Progenitor cell of endocrine pancreas (in vitro differentiated cells): ENCODE measurements at places on chromosomes 13 and 19.

GRCh38 chr13:25608181-25608580, 236.4 kb downstream of the ATP8A2 start:
- H3K27ac ChIP-seq = no peak overlapping the region
- H3K27me3 ChIP-seq = no peaks in the 10 kb centered on the region
- H3K4me3 ChIP-seq = no peak overlapping the region
- DNase-seq = no peak
- peaks cover 7% of the 10 kb centered on the region for H3K36me3 ChIP-seq

DNA sequence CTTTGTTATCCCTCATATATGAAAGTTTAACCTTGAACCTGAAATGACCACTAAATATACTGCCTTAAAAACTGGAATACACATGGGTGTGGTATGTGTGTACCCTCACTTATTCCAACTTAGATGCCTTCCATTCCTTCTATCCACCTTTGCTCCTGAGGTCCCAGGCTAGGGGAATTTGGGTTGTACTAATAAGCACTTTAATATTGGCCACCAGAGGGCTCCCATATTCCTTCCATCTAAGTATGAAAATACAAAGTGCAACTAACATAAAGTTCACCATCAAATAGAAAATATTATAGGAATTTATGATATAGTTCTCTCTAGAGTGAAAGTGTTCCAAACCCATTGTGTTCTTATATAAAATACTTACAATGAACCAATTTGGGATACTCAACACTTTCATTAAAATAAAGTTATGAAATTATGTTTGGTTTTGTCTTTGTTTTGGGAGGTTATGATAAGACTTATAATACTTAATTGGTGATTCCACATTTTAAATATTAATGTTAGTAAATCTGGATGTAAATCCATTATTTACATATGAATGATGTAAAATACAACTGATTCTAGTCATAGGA, 62.3 kb downstream of the ITGBL1 start:
- no peak overlapping the region for H3K4me3 ChIP-seq
- no peaks in the 10 kb centered on the region for H3K36me3 ChIP-seq
- H3K4me1 ChIP-seq = no peaks in the 10 kb centered on the region
- H3K27ac ChIP-seq = no peak overlapping the region

DNA sequence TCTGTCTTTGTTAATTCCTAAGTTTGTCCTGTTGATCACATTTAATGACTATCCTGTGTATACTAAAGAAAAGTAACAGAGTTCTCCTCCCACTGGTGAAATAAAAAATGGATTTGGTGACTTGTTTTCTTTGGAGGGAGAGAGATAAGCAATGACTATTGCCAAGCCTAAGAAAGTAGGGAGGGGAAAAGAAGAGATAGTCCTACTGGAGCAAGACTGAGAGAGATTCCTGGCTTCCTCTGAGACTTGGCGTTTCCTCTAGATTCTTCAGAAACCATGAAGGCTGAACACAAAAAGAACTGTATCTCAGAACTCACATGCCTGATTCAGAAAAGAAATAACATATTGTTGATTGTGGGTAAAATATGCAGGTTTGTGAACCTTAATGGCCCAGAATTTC, 406.5 kb downstream of the FOXO1 start:
- DNase-seq = no peak
- H3K4me1 ChIP-seq = no peaks in the 10 kb centered on the region
- H3K27ac ChIP-seq = no peak overlapping the region
- no peaks in the 10 kb centered on the region for H3K27me3 ChIP-seq

DNA sequence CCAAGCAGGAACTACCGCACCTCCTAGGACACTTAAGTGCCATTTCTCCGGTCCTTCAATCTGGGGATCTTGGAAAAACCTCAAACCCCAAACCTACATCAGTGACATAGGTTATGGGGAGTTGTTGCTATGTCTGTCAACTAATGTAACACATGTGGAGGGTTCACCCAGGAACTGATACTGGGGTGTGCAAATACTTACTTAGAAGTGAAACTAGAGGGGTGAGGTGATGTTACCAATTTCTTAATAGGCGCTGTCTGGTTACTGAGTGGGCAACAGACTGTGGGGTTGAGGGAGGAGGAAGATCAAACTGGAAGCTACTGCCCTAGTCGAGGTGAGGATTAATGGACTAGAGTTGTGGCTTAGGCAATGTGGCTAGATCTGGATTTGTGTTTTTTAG, 1.9 kb downstream of the ZNF586 start:
- H3K36me3 ChIP-seq = peaks cover 56% of the 10 kb centered on the region
- no peaks in the 10 kb centered on the region for H3K27me3 ChIP-seq
- peak overlapping the region; percentile 11 for H3K27ac ChIP-seq
- no peak for DNase-seq
- peak overlapping the region; percentile 7 for H3K4me3 ChIP-seq

GRCh38 chr13:110105136-110105535, 201.8 kb downstream of the COL4A1 start:
- no peak overlapping the region for H3K4me3 ChIP-seq
- no peak for DNase-seq
- no peaks in the 10 kb centered on the region for H3K36me3 ChIP-seq
- H3K27ac ChIP-seq = no peak overlapping the region
- no peaks in the 10 kb centered on the region for H3K4me1 ChIP-seq

GRCh38 chr13:100954430-100955305, 280.1 kb upstream of the TMTC4 start:
- DNase-seq = no peak
- no peaks in the 10 kb centered on the region for H3K36me3 ChIP-seq
- H3K4me1 ChIP-seq = no peaks in the 10 kb centered on the region
- no peak overlapping the region for H3K4me3 ChIP-seq
- H3K27ac ChIP-seq = no peak overlapping the region

- no peak overlapping the region for H3K4me3 ChIP-seq
- H3K27ac ChIP-seq = no peak overlapping the region
- no peak for DNase-seq
- no peaks in the 10 kb centered on the region for H3K4me1 ChIP-seq
- H3K27me3 ChIP-seq = peaks cover 67% of the 10 kb centered on the region
Measured at GRCh38 chr19:17679526-17680229, 8.5 kb downstream of the UNC13A start.

- no peaks in the 10 kb centered on the region for H3K36me3 ChIP-seq
- no peaks in the 10 kb centered on the region for H3K4me1 ChIP-seq
- no peak overlapping the region for H3K27ac ChIP-seq
- no peak for DNase-seq
Measured at GRCh38 chr19:46066471-46066870, 25.7 kb upstream of the IGFL4 start.

DNA sequence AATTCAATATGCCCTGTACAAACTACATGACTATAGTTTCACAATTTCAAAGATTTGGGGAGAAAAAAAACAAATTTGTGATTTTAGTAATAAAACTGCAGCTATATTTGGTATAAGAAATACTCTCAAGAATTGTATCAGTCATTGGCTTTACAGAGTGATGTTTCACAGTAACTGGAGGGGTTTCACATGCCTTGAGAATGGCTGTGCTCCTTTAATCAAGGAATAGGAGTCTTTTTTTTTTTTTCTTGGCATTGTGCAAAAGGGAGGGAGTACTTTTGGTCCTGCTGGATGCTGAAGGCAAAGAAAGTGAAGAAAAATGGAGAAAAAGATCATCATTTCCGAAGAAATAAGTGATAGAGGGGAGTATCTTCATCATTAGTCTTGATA, 6.8 kb downstream of the ZNF507 start:
- H3K27ac ChIP-seq = peak overlapping the region; percentile 51
- H3K4me1 ChIP-seq = peaks cover 48% of the 10 kb centered on the region
- H3K4me3 ChIP-seq = no peak overlapping the region
- H3K36me3 ChIP-seq = peaks cover 42% of the 10 kb centered on the region

GRCh38 chr13:29676941-29677452, 81.5 kb upstream of the SLC7A1 start:
- no peak overlapping the region for H3K4me3 ChIP-seq
- DNase-seq = no peak
- no peak overlapping the region for H3K27ac ChIP-seq
- no peaks in the 10 kb centered on the region for H3K4me1 ChIP-seq
- H3K27me3 ChIP-seq = peaks cover 6% of the 10 kb centered on the region
- H3K36me3 ChIP-seq = no peaks in the 10 kb centered on the region

DNA sequence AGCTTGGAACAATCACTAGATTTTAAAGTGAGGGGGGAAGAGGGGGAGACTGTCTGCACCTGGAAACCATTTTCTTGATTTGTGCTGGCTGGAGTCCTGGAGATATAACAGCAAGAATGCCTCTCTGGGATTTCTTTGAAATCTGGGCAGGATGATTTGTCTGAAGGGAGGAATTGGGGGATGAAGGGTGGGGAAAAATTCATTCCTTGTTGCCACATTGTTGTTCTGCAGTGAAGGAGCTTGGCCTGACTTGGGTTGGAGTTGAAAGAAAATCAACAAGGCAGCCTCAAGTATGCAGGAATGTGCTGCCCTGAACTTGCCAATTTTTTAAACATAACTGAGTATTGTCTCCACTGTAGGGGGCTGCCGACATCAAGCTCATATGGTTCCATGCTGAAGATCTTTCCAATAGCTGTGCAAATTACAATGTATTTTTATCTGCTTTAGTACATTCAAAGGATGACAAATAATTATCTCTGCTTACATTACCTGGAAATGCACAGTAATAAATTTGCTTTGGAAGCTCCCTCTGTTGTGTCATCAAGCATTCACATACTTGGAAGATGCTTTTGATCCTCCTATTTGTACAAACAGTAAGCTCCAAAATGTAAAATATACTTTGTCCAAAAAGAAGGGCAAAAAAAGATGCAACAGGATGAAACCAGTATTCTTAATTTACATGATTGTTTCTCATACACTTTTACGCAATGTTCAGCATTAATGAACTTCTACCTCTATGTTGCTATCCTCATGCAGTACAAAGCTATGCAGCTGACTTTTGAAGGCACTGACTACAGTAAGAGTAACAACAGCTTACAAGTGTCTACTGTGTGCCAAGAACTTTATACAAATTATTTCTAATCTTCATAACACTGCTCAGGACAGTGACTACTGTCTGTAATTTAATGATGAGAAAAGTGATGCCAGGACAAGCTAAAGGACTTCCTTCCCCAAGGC, 627.9 kb upstream of the KLF12 start:
- no peaks in the 10 kb centered on the region for H3K4me1 ChIP-seq
- no peak overlapping the region for H3K27ac ChIP-seq
- no peaks in the 10 kb centered on the region for H3K36me3 ChIP-seq
- no peaks in the 10 kb centered on the region for H3K27me3 ChIP-seq

- no peak overlapping the region for H3K4me3 ChIP-seq
- peaks cover 2% of the 10 kb centered on the region for H3K36me3 ChIP-seq
- H3K4me1 ChIP-seq = no peaks in the 10 kb centered on the region
- DNase-seq = no peak
Measured at GRCh38 chr19:5157186-5157585, 183.4 kb downstream of the PTPRS start.

GRCh38 chr13:26480246-26480855, 77.1 kb upstream of the WASF3 start:
- no peak overlapping the region for H3K4me3 ChIP-seq
- no peaks in the 10 kb centered on the region for H3K36me3 ChIP-seq
- no peak for DNase-seq
- H3K4me1 ChIP-seq = peaks cover 16% of the 10 kb centered on the region

DNA sequence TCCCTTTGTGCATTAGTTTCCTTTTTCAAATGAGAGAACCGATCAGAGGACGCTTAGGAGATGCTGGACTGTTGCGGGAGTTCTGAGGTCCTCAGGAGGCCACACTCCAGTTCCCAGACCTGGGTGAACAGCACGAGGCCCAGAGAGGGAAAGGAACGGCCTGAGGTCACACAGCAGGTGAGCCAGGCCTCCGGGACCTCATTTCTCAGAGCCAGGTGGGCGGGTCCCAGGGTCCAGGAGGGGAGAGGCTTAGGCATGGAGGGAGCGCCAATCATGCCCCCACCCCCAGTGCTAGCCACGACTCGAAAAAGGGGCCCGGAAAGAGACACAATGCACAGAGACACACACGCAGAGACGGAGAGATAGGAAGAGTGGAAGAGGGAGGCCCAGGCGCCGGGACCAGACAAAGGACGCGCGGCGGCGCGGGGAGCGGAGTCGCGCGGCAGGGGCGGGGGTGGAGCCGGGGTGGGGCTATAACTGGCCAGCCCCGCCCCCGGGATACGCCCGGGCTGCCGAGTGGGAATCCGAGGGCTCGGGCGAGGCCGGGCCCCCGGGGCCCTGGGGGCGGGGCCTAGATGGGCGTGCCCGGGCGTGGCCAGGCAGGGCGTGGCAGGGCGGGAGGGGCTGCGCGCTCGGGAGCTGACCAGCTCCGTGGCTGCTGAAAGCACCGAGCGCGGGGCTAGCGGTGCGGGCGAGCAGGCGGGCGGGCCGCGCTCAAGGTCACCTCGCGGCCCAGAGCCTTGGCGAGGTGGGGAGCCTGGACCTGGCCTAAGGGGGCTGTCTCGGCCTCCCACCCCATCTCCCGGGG, 1.6 kb downstream of the ELAVL3 start:
- H3K4me3 ChIP-seq = peak overlapping the region; percentile 24
- peaks cover 4% of the 10 kb centered on the region for H3K36me3 ChIP-seq
- no peaks in the 10 kb centered on the region for H3K4me1 ChIP-seq
- peaks cover 56% of the 10 kb centered on the region for H3K27me3 ChIP-seq
- peak; percentile 40 for DNase-seq

DNA sequence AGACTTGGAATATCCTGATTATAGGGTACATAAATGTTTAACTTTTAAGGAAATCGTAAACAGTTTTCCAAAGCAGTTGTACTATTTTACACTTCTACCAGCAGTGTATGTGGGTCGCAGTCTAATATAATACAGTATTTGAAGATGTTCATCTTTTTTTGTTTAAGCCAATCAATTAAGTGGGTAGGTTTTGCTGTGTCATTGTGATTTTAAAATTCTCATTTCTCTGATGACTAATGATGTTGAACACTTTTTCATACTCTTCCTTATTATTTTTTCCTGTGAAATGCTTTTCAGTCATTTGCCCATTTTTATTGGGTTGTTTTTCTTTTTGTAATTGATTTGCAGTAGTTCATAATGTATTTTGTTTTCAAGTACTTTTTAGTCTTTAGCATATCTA, 2689.7 kb downstream of the PCDH9 start:
- DNase-seq = no peak
- no peaks in the 10 kb centered on the region for H3K36me3 ChIP-seq
- no peak overlapping the region for H3K27ac ChIP-seq
- no peaks in the 10 kb centered on the region for H3K27me3 ChIP-seq
- no peak overlapping the region for H3K4me3 ChIP-seq
- peaks cover 7% of the 10 kb centered on the region for H3K4me1 ChIP-seq

DNA sequence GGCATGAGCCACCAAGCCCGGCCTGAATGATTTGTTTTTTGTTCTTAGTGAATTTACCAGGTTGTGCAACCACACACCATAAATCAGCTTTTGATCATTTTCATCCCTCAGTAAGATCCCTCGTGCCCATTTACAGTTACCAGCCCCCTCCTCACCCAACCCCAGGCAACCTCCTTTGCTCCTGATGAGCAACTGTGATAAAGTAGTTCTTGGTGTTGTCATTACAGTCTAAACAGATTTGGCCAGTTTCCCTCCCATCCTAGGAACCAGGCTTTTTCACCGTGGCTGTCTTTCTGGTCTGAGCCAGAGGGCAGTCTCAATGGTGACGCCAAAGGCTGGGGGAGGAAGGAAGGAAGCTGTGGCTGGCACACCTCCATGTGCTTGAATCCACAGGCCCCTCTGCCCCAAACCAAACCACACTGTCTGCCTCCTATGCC, 61.2 kb upstream of the WDFY2 start:
- DNase-seq = no peak
- no peak overlapping the region for H3K4me3 ChIP-seq
- no peaks in the 10 kb centered on the region for H3K36me3 ChIP-seq
- no peak overlapping the region for H3K27ac ChIP-seq
